Stimulated activated CD4-positive, alpha-beta T cell treated with anti-CD3 and anti-CD28 coated beads, Interleukin-4, amount 100 ng/mL, for 24 hours (primary cell): ENCODE measurements at places on chromosomes 5 and 9.

DNA sequence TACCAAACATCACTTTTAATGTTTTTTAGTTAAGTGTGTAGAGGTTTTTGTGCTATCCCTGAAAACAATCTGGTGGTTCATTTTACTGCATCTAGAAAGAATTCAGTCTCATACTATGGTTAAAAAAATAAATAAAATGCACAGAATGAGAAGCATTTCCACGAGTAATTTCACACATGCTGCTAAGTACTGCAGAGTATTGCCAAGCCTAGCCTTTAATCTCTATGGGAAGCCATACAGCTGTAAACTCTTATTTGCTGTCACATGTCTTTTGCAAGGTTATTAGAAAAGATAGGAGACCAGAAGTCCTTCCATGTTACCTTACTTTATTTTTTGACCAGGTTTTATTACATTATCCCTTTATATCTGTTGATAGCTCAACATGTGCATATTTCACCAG is 37.6 kb upstream of the MAN2A1 start:
- DNase-seq: no peak

GRCh38 chr9:101778332-101778731 is 39.9 kb upstream of the GRIN3A start:
- no peak for DNase-seq

DNA sequence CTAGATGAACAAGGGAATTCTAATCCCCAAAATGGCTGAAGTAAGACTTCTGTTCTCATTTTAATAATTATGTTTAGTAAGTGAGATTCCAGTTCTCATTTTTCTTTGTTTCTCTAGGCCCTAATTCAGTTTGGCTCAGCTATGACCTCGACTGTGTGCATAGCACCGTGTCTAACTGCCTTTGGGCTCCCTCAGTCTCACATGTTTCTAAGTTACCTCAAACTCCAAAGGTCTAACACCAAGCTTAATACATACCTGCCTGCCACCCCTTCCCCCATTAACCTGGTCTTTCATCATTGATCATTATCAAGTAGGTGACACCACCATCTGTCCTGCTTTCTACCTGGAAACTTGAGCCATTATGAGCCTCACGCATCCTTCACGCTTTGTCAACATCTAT is 273.2 kb downstream of the SAXO1 start:
- DNase-seq: no peak

DNA sequence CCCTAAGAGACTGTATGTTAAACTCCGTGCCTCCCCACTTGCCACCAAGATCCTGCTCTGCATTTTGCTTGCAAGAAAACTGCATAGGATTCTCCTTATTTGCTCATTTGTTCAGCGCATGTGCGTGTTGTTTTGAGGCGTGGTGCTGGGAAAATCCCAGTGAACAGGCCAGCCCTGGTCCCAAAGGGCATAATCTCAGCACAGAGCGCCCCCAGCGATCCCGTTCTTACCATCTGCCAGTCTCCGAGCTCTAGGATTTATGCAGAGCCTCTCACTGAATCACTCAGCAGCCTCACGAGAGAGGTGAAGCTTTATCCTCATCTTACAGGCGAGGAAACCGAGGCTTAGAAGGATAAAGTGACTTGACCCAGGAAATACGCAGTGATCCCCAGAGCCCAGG is 11.5 kb downstream of the PRRX2 start:
- no peak for DNase-seq

GRCh38 chr9:100222674-100223073 is 123.6 kb downstream of the INVS start:
- DNase-seq: no peak

DNA sequence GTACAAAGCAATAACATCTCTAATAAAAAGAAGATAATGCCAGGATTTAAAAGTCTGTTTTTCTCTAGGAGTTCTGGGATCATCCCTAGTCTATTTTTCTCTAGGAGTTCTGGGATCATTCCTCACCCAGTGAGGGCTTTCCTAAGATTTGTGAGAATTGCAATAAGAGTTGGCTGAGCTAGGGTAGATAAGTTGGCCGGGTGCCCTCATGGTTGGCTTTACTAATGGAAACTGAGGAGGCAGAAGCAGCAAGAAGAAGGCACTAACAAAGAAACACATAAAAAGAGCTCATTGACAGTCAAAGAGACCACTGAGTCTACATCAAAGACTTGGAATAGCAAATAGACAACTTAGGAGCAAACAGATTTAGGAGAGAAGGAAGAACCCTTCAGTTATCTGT is 4.2 kb downstream of the SLC1A3 start:
- DNase-seq: no peak

DNA sequence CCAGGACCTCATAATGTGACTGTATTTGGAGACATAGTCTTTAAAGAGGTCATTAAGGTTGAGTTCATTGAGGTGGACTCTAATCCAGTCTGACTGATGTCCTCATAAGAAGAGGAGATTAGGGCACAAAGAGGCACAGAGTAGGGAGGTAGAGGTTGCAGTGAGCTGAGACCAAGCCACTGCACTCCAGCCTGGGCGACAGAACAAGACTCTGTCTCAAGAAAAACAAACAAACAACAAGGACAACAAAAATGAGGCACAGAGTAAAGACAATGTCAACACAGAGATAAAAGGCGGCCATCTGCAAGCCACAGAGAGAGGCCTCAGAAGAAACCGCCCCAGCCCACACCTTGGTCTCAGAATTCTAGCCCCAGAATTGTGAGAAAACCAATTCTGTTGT is 17.0 kb upstream of the TDRD7 start:
- no peak for DNase-seq

GRCh38 chr5:148427370-148428042 is 43.7 kb downstream of the FBXO38 start:
- DNase-seq: no peak

GRCh38 chr9:32524892-32525708 is 896 bp downstream of the RIGI start:
- DNase-seq: peak; percentile 19

- no peak for DNase-seq
Observed at GRCh38 chr9:79889369-79889768, 317.6 kb downstream of the TLE4 start.

DNA sequence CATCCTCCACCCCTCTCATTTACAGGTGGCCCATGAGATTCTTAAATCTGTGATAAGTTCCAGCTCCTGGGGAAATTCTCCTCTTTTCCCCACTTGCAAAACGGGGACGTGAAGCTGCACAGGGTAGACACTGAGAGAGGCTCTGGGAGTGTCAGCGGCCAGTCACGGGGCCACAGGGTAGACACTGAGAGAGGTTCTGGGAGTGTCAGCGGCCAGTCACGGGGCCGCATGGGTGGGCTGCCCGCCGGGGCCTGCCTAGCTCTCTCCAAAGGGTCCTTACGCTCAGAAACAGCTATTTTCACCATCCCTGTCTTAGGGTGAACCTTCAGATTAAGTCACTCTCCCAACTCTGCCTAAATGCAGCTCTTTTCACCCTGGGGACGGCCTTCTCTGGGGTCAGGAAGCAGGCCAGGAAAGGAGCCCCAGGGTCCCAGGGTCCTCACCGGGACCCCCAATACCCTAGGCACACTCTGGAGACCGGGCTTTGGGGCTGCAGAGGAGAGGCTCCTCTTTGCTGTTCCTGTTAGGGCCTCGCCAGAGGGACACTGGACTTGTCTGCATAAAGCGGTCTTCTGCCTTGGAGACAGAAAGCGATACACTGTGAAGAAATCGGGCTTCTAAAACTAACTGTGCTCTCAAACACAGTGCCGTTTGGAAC is 1.5 kb downstream of the FAM78A start:
- peak; percentile 36 for DNase-seq

DNA sequence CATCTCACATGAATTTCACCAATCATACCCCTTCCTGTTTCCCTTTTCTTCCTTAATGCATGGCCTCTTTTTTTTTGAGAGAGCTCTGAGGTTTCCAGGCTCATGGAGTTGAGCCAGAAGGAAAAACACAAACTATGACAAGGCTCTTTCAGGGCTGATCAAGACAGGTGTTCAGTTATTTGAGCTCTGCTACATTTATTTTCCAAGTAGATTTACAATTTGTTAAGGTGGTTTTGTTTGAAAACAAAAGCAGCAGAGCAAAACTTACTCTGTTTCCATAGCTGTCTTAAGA is 62.4 kb upstream of the IL7R start:
- no peak for DNase-seq

GRCh38 chr5:93349613-93350012 is 231.4 kb downstream of the NR2F1-AS1 start:
- DNase-seq: no peak

GRCh38 chr9:88722753-88723152 is 187.8 kb downstream of the NXNL2 start:
- no peak for DNase-seq

- no peak for DNase-seq
Observed at GRCh38 chr9:94779031-94779430, 52.5 kb downstream of the AOPEP start.

- DNase-seq: no peak
Observed at GRCh38 chr5:21121213-21121612, 1133.2 kb upstream of the CDH18 start.

DNA sequence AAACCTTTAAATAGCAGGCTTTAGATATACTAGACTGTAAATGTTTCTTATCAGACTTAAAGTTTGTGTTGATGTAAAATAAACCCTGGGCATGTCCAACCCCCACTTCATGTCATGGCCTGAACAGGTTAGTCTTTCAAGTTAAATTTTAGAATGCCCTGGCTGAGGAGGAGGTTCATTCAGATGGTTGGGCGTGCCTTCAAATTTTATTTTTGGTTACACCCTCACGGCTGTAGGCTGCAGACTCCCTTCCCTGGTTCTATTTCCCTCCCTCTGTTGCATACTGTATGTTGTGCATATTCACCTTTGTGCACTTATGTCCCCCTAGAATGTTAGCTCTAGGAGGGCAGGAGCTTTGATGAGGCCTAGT is 5.3 kb upstream of the BICD2 start:
- no peak for DNase-seq

- no peak for DNase-seq
Observed at GRCh38 chr5:179271821-179272325, 73.4 kb downstream of the ADAMTS2 start.

DNA sequence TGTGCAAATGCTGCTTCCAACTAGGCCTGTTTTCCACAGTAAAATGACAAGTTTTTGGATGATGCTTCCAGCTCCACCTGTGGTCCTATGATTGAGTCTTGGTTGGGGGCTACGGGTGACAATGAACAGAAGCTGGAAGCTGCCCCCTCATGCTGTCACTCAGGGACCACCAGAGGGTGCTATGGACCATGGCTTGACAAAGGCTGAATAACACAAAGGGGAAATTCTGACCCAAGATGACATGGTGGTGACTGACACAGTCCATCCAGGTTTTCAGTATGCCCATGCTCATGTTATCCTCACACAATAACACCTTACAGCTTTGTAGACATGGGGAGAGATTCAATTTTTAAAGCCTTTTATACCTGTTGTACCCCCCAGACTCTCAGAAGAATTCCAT is 23.9 kb upstream of the SAP30L start:
- DNase-seq: peak; percentile 10

DNA sequence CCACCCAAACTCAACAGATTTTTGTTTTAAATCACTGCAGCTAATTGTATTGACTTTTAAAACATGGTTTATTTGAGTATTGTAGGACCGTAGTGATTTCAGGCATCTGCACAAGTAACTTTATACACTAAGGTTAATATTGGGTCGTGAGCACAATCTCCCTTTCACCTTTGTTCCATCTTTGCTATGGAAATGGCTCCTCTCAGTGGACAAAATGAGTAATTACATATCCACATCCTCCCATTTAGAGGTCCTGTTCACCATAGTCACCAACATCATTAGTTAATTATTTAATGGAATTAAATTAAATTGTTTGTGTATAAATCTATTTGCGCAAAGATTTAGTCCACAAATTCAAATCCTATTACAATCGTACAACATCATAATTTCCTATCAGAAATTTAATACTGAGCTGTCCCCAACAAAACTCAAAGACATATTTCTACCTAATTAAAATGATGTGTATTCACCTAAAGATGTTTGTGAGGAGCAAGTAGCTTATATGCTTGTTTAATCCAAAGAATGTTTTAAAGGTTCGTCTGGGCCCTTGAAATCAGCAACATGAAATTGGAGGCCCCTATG is 173.0 kb upstream of the DAPK1 start:
- DNase-seq: no peak

GRCh38 chr5:137592317-137592716 is 93.2 kb upstream of the SPOCK1 start:
- no peak for DNase-seq

- peak; percentile 31 for DNase-seq
Observed at GRCh38 chr5:93622240-93622885, 39.3 kb downstream of the NR2F1 start.

DNA sequence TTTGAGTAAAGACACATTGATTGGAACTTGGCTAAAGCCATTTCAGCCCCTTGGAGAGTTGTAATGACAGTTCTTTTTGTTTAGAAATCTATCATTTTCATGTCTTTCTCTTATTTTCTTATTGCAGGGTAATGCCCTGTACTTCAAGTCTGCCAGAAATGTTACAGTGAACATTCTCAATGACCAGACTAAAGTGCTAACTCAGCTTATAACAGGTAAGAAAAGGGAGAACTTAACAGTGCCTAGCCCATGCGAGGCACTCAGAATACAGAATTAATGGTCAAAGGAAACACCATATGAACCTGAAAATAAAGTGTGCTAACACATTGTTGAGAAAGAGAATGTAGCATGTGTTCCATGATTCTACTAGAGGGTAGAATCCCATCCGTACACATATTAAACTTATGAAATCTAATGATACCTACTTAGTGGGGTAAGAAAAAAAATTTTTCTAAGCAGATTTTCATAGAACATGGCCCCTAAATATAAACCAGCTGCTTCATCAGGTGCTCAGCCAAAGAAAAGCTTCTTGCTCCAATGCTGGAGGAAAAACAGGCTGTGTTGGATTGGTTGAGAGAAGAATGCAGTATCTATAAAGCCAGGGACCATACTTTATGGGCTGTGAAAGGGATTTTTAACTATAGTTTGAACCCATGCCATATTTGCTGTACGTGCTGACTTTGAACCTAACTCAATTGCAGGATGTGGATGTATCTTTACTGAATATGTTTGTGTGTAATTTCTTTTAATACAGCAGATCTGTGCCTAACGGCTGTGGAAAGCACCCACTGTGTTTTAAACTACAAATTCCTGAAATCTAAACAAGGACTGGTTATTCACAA is 260.8 kb upstream of the PPP1R2B start:
- DNase-seq: no peak

DNA sequence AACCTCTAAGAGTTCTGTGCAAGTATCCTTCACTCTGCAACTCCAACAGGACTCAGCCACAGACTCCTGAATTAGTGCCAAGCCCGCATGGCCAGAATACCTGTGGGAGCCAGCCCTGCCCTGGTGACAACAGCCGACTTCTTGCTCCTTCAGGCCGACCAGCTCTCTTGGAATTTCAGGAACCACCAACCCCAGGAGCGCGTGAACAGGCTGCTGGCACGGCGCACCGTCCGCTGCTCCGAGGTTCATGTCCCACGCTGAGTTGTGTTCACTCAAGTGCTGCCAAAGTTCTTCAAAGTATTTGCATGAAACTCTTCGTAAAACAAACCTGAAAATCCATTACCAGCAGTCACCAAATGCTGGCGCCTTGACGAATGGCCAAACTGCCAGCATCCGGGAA is 232.8 kb downstream of the NR2F1-AS1 start:
- DNase-seq: no peak

DNA sequence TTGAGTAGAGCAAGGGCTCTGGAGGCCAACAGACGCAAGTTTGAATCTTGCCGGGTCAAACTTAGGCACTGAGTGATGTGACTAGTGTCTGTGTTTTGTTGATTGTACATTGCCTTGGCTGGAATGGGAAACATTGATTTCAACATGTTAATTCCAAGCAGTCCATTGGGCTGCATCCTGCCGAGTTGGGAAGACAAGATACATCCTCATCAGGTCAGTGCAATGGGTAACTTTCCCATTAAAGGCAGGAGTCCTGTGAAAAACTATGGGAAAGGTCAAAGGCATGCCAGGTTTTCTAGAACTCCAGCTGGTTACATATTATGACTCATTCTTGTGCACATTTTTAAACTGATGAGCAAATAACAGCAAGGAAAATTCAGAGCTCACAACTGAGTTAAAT is 126.5 kb upstream of the ABCA1 start:
- DNase-seq: no peak
